ENCODE measurements at places on chromosomes 12 and 14. TPM values are rescaled to one million over a fixed set of nuclear protein-coding genes. Genes with fewer than 3 reads are reported as not detected.

The IL31 gene
- total RNA-seq: not detected

The KRT72 gene
- total RNA-seq: not detected

The RDH16 gene
- 0.09 TPM for total RNA-seq

DNA sequence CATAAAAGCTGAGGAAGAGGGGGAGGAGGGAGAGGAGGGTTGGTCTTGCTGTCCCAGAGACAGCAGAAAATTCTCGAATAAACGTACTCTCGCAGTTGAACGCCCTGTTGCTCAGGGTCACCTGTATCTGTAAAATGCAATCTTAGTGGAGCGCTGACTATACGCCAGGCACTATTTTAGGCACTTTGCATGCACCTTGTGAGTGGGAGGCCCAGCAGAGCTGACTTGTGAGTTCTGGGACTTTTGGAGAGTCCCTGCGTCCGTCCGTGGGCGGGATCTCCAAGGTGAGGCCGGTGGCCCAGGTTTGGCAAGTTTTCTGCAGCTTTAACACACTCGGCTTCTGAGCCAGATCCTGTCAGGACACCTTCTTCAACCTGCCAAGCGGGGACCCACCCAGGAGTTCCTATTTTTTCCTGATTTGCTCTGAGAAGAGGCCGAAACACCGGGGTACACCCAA, 32.5 kb upstream of the PLEKHG6 start:
- H3K4me3 ChIP-seq: peak overlapping the region; percentile 39
- H3K4me1 ChIP-seq: peaks cover 43% of the 10 kb centered on the region
- no peaks in the 10 kb centered on the region for H3K36me3 ChIP-seq

DNA sequence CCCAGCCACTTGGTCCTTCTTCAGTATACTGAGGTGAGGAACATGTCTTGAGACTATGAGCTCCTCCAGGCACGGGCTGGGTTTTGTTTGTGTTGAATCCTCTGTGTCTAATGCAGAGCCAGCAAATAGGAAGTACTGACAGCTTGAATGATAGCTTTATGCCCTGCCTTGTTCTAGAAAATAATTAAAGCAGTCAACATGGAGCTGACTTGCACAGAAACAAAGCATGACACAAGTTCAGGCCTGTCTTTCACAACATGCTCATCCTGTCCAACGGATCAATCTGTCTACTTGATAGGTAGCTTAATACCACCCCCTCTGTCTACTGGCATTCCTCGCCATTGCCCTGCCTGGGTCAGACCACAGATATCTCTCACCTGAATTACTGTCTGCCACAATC, 140.9 kb downstream of the ESRRB start:
- H3K36me3 ChIP-seq: no peaks in the 10 kb centered on the region
- H3K27ac ChIP-seq: no peak overlapping the region
- H3K27me3 ChIP-seq: peaks cover 7% of the 10 kb centered on the region
- H3K4me1 ChIP-seq: no peaks in the 10 kb centered on the region
- H3K4me3 ChIP-seq: no peak overlapping the region

GRCh38 chr12:33734871-33735270, 287.4 kb upstream of the ALG10 start:
- H3K27me3 ChIP-seq: no peaks in the 10 kb centered on the region
- no peaks in the 10 kb centered on the region for H3K36me3 ChIP-seq
- H3K4me3 ChIP-seq: no peak overlapping the region
- no peak overlapping the region for H3K27ac ChIP-seq
- DNase-seq: no peak

GRCh38 chr12:53951577-53952334, 2.9 kb upstream of the HOXC12 start:
- H3K4me3 ChIP-seq: no peak overlapping the region
- peaks cover 97% of the 10 kb centered on the region for H3K27me3 ChIP-seq
- H3K36me3 ChIP-seq: no peaks in the 10 kb centered on the region
- DNase-seq: no peak

- no peaks in the 10 kb centered on the region for H3K27me3 ChIP-seq
- H3K27ac ChIP-seq: no peak overlapping the region
- H3K36me3 ChIP-seq: peaks cover 30% of the 10 kb centered on the region
- peaks cover 22% of the 10 kb centered on the region for H3K4me1 ChIP-seq
- no peak for DNase-seq
Measured at GRCh38 chr14:74605531-74606223, 6.4 kb downstream of the LTBP2 start.

DNA sequence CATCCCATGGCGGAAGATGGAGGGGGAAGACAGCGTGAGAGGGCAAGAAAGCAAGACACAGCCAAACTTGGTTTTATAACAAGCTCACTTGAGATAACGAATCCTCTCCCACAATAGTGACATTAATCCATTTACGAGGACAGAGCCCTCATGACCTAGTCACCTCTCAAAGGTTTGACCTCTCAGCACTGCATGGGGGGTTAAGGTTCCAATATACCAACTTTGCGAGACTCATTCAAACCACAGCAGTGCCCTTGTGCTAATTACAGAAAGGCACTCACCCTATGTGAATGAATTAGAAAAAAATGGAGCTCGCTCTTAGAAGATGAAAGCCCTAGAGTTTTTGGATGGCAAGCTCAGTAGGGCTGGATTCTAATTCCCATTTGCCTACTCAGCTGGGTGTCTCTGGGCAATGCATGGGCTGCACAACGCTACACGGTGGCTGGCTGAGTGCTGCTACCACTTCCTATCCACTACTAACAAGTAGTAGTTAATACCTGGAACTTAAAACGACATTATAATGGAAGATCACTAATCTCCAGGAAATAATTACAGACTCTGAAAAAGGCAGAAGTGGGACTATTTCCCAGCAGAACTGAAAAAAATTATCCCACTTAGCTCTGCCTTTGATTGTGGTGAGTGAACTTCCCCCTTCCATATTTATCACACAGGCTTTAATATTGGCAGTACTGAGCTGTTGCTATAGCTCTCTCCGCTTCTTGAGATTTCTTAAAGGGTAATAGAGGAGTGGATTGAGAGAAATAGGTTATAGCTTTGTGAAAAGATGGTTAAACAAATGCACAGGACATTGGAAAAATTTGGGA, 27.5 kb downstream of the TESPA1 start:
- H3K27me3 ChIP-seq: peaks cover 6% of the 10 kb centered on the region
- no peak overlapping the region for H3K4me3 ChIP-seq
- DNase-seq: no peak

DNA sequence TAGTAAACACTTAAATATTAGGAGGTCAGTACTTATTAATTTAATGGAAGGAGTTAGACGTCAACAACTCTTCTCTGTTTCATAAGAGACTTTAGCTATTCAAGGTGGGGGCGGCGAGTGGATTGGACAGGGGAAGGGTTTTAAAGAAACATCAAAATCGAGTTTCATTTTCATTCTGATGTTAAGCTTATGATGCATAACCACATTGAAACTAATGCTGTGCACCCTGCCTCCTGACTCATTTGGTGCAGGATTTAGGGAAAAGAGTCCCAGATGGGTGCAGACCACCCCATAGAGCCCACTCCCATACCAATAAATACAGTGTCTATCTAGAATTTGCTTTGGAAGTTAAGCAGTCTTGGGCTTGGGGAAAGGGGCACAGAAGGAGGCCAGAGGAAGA, 7.4 kb downstream of the ZBTB39 start:
- H3K4me1 ChIP-seq: no peaks in the 10 kb centered on the region
- no peak overlapping the region for H3K4me3 ChIP-seq
- no peaks in the 10 kb centered on the region for H3K27me3 ChIP-seq
- H3K36me3 ChIP-seq: peaks cover 27% of the 10 kb centered on the region
- DNase-seq: no peak
- no peak overlapping the region for H3K27ac ChIP-seq

DNA sequence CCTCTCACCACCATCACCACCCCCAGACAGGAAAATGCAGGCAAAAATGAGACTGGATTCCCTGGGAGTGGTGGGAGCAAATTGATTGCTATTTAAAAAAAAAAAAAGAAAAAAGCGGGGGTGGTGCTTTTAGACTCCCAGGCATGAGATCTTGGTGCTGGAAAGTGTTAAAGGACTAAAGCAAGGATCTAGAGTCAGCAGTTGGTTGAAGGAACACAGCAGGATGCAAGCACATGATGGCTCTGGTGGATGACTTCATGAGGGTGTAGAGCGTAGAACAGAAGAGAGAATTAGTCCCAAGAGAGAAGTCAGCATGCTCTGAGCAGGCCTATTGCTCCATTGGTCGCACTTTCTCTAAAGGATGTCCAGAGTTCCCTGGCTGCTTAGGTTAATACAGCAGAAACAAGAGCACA, 183.8 kb upstream of the HMGA2 start:
- no peak for DNase-seq
- no peaks in the 10 kb centered on the region for H3K27me3 ChIP-seq
- no peak overlapping the region for H3K4me3 ChIP-seq
- no peak overlapping the region for H3K27ac ChIP-seq
